MV-4-11 (cell line): ENCODE measurements at places on chromosomes 16 and 17.

DNA sequence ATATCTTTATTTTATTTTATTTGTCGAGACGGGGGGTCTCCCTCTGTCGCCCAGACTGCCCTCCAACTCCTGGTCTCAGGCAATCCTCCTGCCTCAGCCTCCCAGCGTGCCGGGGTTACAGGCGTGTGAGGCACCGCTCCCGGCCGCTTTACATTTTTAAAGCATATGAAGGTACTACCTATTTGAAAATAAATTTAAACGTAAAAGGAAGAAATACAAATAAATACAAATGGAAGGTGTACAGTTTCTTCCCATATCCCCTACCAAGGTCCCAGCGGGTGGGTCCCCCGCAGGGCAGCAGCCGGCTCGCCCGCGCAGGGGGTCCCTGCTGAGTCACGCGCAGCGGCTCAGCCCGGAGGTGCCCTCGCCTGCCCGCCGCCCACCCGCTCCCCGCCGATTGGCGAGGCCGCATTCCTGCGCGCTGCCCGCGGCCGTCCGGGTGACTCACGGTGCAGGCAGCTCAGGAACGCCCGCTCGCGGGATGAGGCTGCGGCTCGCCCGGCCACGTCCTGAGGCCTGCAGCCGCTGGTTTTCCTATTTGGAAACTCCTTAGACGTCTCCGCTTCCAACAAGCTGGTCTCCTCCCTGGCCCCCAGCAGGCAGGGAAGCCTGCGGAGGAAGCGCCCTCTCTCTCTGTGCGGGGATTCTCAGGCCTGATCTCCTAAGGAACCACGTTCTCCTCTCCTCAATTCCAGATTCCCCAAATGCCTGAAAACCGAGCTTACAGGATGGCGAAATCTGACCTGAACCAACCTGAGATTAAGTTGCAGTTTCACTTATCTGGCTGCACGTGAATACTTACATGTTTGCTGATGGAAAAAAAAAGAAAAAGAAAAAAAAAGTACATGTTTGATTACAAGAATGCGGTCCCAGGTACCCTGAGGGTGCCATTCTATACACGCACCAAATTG is 54.8 kb upstream of the MAP3K14 start:
- DNase-seq = no peak

DNA sequence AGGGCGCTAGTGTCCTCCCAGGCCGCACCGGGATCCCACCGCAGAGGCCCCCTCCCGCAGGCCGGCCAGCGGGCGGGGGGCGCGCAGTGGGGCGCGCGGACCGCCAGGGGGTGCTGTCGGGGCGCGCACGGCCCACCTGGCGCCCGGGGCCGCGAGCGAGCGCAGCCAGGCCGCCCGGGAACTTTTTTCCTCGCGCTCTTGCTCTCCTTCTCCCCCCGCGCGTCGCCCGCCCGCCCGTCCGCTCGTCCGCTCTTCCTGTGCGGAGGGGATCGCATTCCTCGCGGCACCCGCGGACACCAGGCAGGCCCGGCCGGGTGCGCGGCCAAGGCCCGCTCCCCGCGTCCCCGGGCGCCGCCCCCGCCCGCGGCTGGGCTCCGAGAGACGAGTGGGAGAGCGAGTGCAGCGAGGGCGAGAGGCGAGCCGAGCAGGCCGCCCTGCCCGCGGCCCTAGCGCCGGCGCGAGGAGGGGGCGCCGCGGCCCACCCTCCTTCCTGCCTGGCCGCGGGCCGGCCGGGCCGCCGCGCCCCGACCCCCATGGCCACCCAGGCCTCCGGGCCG is at the start of gene RAI1:
Gene RAI1, plus strand, starts transcription at position 272 of the 557 bp plus-strand sequence. CDS start 111,491 bp downstream, outside the sequence.
- DNase-seq = peak; percentile 47

- DNase-seq = peak; percentile 97
Observed at GRCh38 chr16:85982563-85982939, 83.6 kb downstream of the IRF8 start.

- DNase-seq = no peak
Observed at GRCh38 chr17:56933868-56934267, 20.0 kb upstream of the TRIM25 start.

DNA sequence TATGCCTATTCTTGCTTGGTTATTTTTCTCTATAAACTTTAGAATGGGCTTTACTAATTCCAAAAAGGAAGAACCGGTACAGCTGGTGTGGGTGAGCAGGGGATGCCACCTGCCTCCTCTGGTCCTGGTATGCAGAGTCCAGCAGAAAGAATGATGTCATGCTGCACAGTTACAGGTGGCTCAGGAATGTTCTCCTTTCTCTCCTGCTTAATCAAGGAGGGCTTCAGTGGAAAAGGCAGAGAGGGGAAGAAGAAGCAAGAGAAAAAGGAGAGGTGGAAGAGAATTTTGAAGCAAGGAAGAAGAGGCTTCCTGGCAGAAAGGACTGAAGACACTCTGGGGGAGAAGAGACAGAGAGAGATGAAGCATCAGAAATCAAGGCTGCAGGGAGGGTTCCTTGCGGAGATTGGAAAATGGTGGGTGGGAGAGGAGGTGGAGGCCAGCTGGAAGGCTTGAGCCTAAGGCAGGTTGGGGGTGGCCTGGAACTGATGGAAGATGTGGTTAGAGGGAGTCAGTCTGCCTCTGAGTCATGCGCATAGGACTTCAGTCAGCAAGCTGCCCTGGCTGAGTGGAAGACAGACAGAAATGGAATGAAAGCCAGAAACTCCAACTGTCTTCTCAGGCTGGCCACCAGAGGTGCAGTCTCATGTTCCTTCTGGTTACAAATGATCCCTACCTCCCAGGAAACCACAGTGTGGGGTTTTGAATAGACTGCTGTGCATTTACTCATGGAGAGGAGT is 64.6 kb upstream of the CRHR1 start:
- peak; percentile 29 for DNase-seq

GRCh38 chr17:57294629-57295501 is 38.5 kb downstream of the MSI2 start:
- peak; percentile 21 for DNase-seq

DNA sequence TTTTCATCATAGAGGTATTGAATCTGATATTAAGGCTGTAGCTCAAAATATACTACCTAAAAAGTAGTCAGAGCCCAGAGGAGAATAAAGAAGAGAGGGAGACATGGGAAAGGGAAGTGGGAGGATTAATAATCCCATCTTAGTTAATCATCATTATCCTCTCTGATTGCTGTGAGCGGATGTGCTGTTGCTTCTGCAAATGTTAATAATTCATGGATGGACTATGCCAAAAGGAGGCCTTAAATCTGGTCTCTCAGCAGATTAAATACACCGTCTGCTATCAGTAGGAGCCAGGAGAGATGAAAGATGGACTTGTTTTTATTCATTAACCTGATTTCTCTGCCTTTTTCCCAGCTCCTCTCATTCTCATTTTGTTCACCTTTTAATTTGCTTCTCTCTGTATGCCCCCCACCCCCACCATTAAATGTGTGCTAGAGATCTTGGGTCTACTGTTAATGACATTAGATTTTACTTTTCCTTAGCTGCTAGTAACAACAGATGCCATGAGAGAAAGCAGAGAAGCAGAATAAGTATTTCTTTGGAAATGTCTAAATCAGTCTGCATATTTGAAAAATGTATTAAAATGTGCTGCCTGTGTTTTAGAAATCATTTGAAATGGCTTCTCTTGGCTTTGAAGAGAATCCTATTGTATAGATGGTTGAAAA is 44.2 kb downstream of the NUP93 start:
- DNase-seq = no peak

DNA sequence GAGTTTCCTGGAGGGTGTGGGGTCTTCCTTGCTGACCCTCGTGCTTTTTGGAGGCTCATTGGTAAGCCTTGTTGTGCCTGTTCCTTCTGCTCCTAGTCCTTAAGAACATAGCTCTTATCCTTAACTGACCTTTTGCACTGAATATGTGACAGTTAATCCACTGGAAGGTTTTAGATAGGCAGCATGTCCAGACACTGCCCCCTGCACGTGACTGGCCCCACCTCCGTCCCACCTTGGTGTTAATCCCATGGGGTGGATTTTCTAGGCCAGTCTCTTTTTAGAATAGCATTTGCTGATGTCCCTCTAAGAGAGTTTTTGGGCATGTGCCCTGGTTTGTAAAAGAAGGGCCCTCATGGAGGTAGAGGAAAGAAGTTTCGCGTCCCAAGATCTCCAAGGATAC is 58.3 kb downstream of the RBFOX1 start:
- DNase-seq = no peak

GRCh38 chr16:68935008-68935407 is 91.7 kb downstream of the TANGO6 start:
- no peak for DNase-seq

- no peak for DNase-seq
Observed at GRCh38 chr17:57570724-57571344, 174.3 kb downstream of the CCDC182 start.

GRCh38 chr16:68072038-68072695 is 13.0 kb upstream of the NFATC3 start:
- DNase-seq = no peak

DNA sequence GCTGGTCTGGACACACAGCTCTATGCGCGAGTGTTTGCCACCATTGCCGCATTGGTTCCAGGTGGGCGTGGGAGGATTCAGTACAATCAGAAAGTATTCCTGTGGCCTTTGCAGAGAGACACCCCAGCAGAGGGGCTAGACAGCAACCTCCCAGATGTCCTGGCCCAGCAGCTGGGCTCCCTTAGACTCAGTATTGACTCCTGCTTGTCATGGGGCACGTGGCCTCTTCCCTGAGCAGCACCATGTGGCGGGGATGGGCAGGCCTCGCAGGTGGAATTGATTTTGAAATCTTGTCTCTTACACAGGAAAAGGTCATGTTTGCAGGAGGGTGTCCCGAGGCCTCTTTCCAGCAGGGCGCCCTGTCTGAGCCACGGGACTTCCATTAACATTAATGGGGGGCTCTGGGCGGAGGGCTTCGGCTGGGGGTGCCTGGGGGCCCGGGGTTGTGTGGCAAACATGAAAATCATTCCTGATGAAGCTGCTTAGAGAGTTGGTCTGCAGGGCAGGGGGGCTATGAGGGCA is 96.4 kb downstream of the C16orf78 start:
- DNase-seq = no peak

- DNase-seq = peak; percentile 15
Observed at GRCh38 chr17:2084766-2085647, 30.1 kb downstream of the HIC1 start.

GRCh38 chr17:76716146-76716838 is 5.5 kb upstream of the MXRA7 start:
- DNase-seq = peak; percentile 99

DNA sequence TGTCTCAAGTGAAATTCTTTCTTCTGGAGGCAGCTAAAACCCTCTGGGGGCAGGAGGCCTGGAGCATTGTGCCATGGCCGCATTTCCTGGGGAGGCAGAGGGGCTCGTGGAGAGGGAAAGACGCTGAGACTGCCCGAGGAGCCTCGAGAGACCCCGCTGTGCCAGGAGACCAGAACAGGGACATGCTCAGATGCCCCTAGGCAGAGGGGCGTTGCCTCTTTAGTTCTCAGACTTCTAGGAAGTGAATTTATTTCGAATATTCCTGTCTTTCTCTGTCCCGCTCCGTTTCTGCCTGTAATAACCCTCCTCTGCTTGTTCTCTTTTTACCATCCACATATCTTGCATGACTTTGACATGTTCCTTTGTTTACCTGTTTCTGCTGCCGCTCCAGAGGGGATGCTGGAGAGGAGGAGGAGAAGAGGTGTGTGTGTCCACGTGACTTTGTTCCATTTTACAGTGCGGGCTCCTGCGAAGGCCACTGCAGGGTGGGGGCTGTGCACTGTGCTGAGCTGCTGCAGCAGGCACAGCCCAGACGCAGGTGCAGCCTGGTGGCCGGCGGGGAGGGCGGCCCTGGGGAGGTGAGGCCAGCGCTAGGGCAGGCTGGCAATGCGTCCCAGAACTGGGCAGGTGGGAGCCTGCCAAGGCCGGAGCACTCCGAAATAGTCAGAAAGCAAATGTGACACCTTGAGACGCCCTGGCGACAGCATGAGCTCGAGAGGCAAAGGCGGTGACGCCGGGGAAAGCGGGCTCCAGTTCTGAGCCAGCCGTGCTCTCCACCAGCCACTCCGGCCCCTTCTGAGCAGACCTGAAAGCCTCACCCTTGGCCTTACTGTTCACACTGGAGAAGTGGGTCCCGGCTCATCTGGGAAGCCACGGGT is 29.9 kb downstream of the CIBAR2 start:
- DNase-seq = no peak

- no peak for DNase-seq
Observed at GRCh38 chr16:56329887-56330286, 95.5 kb downstream of the AMFR start.

- DNase-seq = no peak
Observed at GRCh38 chr17:47119746-47120520, 69.2 kb downstream of the CDC27 start.

- DNase-seq = no peak
Observed at GRCh38 chr17:45775148-45775547, 9.0 kb upstream of the CRHR1 start.

DNA sequence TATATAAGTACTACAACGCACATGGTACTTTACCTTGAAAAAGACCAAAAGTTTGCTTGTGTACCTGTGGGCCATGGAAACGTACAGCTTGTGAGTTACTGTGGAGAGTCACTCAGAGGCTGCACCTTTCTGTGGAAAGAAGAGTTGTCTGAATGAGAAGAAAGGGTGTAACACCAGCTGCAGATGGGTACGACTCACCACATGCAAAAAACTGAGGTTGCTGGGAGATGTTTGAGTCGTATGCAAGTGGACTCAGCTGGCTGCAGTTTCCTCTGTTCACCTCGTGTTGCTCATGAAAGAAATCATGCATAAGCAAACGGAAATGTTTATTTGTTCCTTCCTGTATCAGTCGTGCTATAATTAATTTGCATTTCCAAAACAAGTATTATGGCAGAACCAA is 22.4 kb upstream of the DYNLRB2 start:
- no peak for DNase-seq

DNA sequence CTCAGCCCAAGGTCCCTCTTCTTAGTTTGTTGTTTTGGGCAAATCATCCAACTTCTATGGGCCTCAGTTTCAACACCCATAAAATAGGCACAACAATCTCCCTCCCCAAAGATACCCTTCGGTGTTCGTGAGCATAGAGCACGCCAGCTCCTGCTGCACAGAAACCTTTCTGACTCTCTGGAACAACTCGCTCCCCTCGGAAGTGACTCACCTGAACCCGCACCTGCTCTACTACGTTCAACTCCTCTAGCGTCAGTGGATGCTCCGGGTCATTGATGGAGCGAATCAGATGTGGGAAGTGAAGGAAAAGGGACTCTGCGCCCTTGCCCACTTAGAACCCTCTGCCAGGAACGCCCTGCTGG is 445 bp downstream of the CIAO2B start:
- DNase-seq = no peak

GRCh38 chr16:74107795-74108610 is 188.6 kb upstream of the PSMD7 start:
- DNase-seq = peak; percentile 64

DNA sequence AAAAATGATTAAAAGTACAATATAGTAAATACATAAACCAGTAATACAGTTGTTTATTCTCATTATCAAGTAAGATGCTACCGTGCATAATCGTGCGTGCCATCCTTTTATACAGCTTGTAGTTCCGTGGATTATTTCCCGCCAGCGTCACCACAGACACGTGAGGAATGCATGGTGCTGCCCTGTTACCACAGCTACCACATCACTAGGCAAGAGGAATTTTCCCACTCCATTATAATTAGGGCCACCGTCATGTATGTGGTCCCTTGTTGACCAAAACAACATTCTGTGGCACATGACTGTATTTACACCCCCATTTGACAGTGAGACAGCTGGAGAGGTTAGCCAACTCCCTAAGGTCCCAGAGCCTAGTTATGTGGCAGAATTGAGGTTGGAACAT is 30.5 kb upstream of the LGALS9 start:
- no peak for DNase-seq

GRCh38 chr16:51636920-51637769 is 486.1 kb upstream of the SALL1 start:
- DNase-seq = no peak
